ENCODE measurements at places on chromosomes 7 and 10.

DNA sequence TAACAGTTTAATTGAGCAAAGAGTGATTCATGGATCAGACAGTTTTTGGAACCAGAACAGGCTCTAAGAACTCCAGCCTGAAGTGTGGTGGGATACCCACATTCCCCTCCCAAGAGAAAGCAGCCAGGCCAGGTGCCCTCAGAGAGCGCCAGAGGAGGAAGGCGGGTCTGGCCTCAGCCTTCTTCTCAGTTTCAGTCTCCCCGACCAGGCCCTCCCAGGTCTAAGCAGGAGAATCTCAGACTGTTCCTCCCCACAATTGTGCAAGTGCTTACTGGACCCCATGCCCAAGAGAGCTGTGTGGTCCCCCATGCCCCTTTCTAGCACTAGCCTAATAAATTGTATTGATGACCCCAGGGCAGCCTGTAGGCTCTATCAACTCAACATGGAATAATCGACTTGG lies 25.6 kb downstream of the PPIF start:
- no peak for DNase-seq

DNA sequence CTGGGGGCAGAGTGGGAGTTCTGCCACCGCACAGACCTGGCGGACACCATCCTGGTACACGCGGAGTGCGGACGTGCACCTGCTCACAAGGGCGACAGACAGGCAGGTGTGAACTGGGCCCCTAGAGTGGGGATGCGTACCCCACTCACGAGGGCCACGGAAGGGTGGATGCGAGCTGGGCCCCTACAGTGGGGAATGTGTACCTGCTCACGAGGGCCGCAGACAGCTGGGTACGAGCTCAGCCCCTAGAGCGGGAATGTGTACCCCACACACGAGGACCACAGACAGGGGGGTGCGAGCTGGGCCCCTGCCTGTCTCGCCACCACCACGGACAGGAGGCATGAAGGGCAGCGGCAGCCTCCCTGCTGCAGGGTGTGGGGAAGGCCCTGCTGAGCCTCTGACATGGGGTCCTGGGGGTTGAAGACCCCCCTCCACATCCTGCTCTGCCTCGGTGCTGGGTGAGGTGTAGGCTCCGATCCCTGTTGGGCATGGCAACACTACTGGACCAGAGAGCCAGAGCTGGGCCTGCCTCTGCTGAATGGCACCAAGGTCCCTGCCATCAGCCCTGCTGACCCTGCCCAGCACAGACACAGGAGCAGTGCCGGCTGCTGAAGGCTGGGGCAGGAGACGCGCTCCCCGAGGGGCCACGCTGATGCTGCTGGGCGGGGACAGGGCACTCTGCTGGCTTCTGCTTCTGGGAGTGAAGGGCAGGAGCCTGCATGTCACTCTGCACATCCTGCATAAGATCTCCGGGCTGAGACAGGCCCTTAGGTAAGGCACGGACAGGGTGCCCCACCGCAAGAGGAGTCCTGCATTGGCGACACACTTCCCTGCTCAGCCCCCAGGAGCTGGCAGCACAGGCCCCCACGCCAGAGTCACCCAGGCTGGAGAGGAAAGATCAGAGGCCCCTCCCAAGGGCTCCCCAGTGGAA lies 259.2 kb downstream of the MAD1L1 start:
- no peak for DNase-seq

- peak; percentile 64 for DNase-seq
Measured at GRCh38 chr7:23679898-23680413, at the start of gene FAM221A. Gene FAM221A (plus strand): TSS chr7:23680199. CDS start chr7:23680219, 20 bp downstream.

DNA sequence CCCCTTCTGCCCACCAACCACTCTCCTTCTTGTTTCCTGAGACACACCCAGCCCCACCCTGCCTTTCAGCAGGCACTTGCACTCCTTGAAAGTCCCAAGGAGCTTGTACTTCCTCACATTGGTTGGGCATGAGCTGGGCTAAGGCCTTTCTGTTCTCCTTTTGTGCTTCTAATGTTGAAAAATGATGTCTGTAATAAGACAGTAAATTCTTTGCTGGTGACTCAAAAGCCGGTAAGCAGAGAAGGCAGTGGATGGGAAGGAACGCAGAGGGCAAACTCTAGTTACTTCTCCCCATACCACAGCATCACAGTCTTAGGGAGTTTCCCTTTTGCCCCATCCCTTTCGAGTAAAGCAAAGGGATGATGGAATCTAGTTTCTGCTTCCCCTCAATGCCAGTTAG lies 185.6 kb downstream of the PLXNA4 start:
- no peak for DNase-seq

GRCh38 chr10:77175631-77176222 lies 461.9 kb downstream of the KCNMA1 start:
- DNase-seq = no peak

GRCh38 chr7:3438352-3438751 lies 137.3 kb downstream of the SDK1 start:
- no peak for DNase-seq

GRCh38 chr7:77399816-77400215 lies 16.3 kb downstream of the GSAP start:
- no peak for DNase-seq

DNA sequence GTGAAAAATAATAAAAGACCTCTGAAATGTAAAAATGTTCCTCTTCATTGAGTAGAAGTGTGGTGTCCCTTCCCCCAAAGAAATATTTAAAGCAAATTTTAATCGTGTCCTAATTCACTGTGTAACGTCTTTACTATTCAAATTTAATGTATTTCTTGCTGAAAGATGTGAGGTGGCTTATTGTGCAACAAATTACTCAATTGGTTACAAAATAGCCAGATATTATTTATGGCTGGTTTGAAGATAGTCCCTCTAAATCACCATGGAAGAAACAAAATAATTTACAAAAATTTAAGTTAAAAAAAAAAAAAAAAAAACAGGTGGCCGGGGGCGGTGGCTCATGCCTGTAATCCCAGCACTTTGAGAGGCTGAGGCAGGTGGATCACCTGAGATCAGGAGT lies 43.7 kb downstream of the DNAJC12 start:
- DNase-seq = no peak

DNA sequence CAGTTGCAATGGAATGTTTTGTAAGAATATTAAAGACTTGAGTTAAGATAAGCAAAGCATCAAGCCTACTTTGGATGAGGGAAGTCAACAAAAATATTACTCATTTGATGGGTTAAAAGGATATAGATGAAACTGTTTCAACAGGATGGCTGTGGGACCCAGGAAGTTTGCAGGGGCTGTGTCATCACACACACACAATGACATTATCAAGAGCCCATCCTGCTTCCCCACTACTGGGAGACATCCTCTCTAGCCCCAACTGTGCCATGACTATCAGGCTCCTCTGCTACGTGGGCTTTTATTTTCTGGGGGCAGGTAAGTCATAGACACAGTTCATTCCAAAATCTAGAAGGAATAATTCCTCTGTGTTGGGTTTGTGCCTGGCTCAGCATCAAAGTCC lies 78.8 kb upstream of the PRSS1 start:
- no peak for DNase-seq

GRCh38 chr10:84244651-84245270 lies at the start of gene RGR:
Gene RGR (plus strand): TSS chr10:84245053. CDS start chr10:84245091, 38 bp downstream.
- DNase-seq = no peak

- DNase-seq = no peak
Measured at GRCh38 chr7:135942614-135943013, 34.5 kb downstream of the MTPN start.

GRCh38 chr10:33335801-33336581 lies 1.5 kb upstream of the NRP1 start:
- no peak for DNase-seq

DNA sequence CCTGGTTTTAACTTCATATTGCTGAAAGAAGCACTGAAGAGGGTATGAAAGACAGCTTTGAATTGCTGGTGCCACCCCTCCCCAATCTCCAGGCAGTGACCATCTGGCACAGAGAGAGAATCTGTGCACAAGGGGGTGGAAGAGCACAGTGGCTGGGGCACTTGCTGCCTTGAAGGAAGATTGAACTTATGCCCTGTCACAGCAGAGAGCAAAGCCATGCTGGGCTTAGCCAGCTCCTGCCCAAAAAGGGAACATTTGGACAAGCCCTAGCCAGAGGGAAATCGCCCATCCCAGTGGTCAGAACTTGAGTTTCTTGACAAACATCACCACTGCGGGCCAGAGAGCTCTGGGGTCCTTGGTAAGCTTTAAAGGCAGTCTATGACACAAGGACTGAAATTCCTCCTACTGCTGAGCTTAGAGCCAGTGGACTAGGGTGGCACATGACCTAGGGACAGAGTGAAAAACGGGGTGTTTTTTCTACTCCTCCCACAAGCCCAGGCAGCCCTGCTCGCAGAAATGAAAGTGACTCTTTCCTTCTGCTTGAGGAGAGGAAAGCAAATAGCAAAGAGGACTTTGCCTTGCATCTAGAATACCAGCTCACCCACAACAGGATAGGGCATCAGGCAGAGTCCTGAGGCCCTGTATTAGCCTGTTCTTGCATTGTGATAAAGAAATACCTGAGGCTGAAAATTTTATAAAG lies 257.2 kb downstream of the CTNNA3 start:
- DNase-seq = no peak

DNA sequence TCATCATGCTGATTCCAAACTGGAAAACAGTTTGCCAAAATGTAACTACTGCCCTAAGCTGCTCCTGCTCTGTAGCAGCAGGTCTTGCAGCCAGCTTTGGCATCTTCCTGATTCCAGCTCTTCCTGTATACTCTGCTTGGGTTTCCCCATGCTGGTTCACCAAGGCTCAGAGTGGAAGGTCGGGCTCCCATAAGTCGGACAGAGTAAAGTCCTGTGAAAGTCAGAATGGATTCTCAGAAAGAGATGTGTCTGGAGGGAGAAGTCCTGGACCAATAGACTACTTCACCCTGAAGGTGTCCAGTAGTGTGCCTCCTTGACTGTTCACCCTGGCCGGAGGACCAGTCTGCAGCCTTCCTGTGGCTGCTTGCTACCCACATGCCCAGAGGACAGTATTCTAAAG lies 93.8 kb downstream of the STRA8 start:
- DNase-seq = no peak

- no peak for DNase-seq
Measured at GRCh38 chr7:2566890-2567678, 8.3 kb downstream of the IQCE start.

DNA sequence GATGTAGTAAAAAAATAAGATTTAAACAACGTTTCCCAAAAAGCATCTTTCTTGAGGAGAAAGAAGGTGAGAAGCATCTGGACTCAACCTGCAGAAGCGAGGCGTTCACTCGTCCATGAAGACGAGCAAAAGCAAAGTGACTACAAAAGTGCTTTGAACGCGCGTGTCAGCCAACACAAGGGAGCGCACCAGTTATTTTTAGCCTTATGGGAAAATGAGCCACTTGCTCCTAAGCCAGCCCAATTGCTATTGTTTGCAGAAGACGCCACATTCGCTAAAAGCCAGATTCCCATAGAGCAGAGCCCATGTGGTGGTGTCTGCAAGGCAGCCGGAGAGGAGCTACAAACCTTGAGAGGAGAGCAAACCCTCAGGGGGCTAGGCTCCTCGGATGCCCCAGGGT lies 122.5 kb downstream of the FAM53B start:
- DNase-seq = no peak

- DNase-seq = no peak
Measured at GRCh38 chr10:30505543-30506298, 71.7 kb downstream of the MAP3K8 start.

- no peak for DNase-seq
Measured at GRCh38 chr10:110501142-110501937, 3.6 kb downstream of the DUSP5 start.

DNA sequence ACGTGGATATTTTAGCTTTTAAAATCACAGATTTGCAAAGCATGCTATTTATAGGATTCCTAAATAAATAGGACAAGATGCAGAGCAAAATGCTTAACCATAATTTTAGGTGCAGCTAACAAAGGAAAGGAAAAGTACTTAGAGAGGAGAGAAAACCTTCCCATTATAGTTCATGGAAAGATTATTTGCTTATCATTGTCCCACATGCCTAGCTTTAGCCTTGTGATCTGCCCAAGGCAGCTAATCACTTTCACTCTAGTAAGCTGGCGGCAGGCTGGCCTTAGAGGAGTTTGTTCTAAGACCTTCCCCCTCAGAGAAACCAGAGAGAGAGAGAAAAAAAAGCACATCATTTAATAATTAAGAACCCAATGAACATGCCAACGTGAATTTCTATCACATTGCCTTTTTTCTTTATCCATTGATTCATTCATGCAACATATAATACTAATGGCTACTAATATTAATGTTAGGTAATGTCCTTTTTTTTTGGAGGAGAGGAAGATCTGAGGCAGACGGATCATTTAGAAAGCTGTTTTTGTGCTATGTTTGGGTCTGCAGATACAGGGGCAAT lies 274.6 kb downstream of the ARL4A start:
- no peak for DNase-seq

GRCh38 chr7:4612237-4612636 lies 69.9 kb upstream of the FOXK1 start:
- no peak for DNase-seq

DNA sequence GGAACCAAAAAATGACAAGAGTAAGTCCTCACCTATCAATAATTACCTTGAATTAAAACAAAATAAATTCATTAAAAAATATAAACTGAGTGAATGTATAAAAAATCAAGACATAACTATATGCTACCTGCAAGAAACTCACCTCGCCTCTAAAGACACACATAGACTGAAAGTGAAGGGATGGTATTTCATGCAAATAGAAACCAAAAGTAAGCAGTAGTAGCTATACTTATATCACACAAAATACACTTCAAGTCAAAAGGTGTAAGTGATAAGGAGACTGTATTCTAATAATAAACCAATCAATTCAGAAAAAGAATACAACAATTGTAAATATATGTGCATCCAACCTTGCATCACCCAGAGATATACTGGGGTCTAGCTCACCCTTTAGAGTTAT lies 332.6 kb downstream of the SH2D4B start:
- DNase-seq = no peak

Data from NCI-H748 treated with DMSO at 0.1 percent for 48 hours (cell line).